ENCODE measurements at places on chromosomes 13 and 19. TPM values are rescaled to one million over a fixed set of nuclear protein-coding genes. Genes with fewer than 3 reads are reported as not detected.

The OR10H1 gene
- 0.04 TPM for polyA plus RNA-seq

The ZNF415 gene
- 2.3 TPM for polyA plus RNA-seq

The DACT3 gene
- 1.1 TPM for polyA plus RNA-seq

The IL17D gene
- 0.61 TPM for polyA plus RNA-seq

The DCT gene
- polyA plus RNA-seq, result 0.02 TPM

The LRG1 gene
- polyA plus RNA-seq, result 12.7 TPM

The KLK2 gene
- polyA plus RNA-seq, result not detected

The SERPINE3 gene
- polyA plus RNA-seq, result not detected

The ZNF90 gene
- 2.3 TPM for polyA plus RNA-seq

The KISS1R gene
- 0.01 TPM for polyA plus RNA-seq

The MBD3L2 gene
- not detected for polyA plus RNA-seq
